ENCODE measurements at places on chromosomes 16 and 17. TPM values are rescaled to one million over a fixed set of nuclear protein-coding genes. Genes with fewer than 3 reads are reported as not detected.

The SLC6A2 gene
- total RNA-seq = not detected

The DRC3 gene
- 1.6 TPM for total RNA-seq

The ZFHX3 gene
- total RNA-seq = 3.6 TPM

The NGFR gene
- total RNA-seq = 44.7 TPM

The RASD1 gene
- 2.7 TPM for total RNA-seq

All from myocyte (in vitro differentiated cells).